ENCODE measurements at places on chromosomes 3 and 15.
A peak's percentile ranks its signal among the peaks of the same experiment; 100 is the strongest.

GRCh38 chr15:34795267-34796081 is at the start of gene ACTC1:
Gene ACTC1 (minus strand): TSS chr15:34795549. CDS start chr15:34794808, 741 bp downstream.
- peak; percentile 9 for DNase-seq

GRCh38 chr3:187504435-187504834 is 136.2 kb downstream of the RTP4 start:
- DNase-seq = no peak

GRCh38 chr3:193403307-193403706 is 24.8 kb upstream of the ATP13A5 start:
- no peak for DNase-seq

DNA sequence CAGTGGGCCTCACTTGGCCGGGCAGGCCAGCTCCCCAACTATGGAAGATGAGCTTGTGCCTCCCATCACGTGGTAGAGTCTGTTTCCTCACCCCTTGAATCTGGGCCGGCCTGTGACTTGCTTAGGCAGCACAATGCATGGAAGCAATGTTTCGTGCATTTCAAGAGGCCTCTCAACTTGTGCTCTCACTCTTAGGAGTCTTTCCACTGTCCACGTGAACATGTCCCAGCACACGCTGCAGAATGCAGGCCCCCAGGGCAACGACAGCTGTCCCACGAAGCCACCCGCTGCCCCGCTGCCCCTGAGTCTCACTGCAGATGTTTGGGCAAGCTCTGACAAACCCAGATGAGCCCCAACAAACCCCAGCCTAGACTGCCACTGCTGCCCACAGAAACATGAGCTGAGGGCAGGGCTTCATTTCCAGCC is 27.2 kb upstream of the SLC41A3 start:
- DNase-seq = no peak

DNA sequence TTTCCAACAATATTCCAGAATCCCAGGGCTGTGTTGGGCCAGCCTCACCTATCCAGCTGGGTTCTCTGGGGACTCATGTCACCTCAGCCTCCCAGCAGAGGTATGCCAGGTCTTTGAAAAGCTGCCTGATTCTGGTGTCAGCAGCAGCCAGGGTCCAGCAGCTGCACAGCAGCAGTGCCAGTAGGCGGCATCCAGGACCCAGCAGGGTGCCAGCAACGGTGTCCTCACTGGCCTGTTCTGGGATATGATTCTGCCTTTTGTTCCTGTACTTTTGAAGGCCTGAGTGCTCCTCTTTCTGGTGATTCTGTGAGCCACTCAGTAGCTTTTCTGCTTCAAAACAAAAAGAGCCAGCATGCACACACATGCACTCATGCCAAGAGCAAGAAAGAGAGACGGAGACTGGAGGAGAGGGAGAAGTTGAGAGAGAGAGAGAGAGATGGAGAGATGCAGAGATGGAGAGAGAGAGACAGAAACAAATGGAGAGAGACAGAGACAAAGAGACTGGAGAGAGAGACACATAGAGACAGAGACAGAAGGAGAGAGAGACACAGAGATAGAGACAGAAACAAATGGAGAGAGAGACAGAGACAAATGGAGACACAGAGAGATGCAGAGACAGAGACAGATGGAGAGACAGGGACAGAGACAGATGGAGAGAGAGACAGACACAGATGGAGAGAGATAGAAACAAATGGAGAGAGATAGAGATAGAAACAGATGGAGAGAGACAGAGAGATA is 205.7 kb downstream of the UACA start:
- DNase-seq = no peak

- DNase-seq = no peak
These were observed 260.7 kb downstream of the PLOD2 start for GRCh38 chr3:145900056-145900829.

- DNase-seq = no peak
These were observed 728.7 kb downstream of the NTRK3 start for GRCh38 chr15:87527875-87528274.

DNA sequence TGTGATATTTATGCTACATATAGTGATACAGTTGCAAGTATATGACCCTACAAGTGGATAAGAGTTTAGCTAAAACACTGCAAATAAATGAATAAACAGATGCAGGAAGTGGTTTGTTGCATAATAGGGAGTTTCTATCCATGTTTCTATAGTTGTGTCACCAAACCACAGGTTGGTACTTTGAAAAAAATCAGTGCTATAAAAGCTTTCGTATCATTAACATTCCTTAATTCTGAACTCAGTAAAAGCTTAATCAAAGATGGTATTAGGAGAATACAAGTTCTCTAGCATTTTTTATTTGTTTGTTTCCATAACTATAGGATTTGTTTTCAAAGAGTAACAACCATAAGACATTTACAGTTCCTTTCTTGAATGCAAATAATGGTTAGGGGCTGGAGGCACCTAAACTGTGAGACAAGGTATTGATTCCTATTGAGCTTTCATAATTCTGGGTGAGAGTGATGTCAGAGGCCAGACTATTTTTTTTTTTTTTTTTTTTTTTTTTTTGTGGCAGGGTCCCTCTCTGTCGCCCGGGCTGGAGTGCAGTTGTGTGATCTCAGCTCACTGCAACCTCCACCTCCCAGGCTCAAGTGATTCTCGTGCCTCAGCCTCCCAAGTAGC is 29.6 kb downstream of the CPOX start:
- DNase-seq = no peak

GRCh38 chr15:73367624-73368300 is 996 bp downstream of the HCN4 start:
- DNase-seq = no peak

DNA sequence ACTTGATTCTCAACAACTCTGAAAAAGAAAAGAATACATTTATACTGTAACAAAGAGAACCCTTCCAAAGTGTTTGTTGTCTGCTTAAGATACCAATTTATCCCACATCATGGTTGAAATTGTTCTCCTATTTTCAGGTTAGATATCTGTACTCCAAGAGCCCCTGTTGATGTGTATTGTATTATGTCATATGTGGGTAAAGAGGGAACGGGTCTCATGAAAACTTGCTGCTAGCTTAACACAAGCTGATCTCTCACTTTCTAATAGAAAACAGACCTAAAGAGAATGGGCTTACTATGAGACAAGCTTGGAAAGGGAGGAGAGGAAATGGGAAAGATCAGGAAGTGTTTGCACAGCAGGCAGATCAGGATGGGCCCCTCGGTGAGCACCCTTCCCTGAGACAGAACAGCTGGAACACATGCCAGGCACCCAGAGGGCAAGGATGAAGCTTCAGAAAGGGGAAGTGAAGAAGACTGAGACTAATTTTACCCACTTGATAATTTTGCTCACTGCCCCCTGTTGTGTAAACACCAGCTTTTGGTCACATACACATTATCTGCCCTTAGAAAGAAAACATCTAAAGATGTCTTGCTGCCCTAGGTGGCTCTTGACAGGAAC is 747.9 kb upstream of the CCDC54 start:
- DNase-seq = no peak

DNA sequence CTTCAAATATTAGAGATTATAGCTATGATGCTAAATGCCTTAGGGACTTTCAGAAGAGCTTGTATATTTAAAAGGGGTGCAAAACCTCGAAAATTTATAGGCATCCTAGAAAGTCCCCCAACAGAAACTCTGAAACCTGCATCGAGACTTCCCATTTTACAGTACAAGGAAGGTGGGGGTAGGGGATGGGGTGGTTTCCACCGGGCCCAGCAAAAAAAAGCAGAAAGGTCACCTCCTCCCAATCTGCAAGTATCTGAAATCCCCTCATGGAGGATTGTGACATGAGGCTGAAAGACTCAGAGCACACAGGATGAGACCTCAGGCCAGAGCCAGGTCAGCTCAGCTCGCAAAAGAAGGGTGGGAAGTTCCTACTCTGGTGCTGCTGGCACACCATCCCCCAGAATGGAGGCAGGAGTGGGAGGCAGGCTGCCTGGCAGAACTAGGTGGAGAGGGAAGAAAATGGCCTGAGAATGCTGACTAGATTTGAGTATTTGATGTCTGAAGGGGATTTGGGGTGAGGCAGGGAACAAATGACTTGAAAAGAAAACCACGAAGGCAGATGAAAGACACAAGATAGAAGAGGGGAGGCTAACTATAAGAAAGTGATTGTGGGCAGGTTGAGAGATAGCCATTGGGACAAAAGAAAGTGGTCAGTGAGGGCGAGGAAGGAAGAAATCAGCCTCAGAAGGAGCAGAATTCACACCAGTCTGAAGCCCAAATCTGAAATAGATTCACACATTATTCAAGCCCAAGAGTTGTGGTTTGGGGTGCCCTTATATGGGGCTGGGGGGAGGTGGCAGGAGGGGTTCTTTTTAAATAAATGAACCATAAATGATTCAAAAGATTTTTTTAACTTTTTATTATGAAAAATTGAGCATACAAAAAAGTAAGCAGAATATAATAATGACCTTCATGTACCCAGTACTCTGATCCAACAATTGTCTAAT is 22.5 kb upstream of the TSC22D2 start:
- DNase-seq = peak; percentile 47

- DNase-seq = no peak
These were observed 107.6 kb downstream of the PIK3CB start for GRCh38 chr3:138726946-138727730.

- no peak for DNase-seq
These were observed 17.6 kb downstream of the ZNF80 start for GRCh38 chr3:114219741-114220140.

DNA sequence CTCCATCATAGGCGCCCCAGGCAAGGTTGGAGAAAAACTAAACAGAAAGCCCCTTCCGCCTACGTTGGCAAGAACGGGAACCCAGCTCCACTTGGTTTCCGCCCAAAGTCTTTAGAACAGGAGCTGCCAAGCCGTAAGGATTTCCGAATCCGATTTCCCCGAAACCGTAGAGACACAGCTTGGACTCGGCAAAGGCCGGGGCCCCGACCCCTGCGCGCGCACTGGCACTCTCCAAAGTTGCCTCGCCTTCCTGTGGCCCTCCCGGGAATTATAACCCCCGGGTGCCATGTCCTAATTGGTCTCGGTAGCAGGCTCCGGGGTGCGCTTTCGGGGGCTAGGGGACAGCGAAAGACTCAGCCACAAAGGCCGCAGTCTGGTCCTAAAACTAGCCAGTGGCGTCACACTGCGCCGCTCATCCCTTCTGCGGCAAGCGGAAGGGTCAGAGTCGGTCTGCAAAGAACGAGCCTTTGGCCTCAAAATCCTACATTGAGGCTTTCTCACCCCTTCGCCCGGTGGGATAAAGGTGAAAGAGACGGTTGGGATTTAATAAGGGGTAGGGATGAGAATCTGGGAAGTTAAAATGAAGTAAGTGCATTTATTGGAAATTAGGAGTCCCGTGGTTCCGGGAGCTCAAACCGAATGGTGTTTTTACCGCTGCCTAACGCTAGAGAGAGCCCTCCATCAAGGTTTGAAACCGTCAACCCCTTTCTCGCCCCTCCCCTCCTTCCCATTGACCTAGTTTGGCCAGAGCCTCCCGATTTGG is 6.8 kb downstream of the BCL6 start:
- peak; percentile 74 for DNase-seq

GRCh38 chr3:108175352-108175751 is 46.9 kb downstream of the IFT57 start:
- DNase-seq = no peak

DNA sequence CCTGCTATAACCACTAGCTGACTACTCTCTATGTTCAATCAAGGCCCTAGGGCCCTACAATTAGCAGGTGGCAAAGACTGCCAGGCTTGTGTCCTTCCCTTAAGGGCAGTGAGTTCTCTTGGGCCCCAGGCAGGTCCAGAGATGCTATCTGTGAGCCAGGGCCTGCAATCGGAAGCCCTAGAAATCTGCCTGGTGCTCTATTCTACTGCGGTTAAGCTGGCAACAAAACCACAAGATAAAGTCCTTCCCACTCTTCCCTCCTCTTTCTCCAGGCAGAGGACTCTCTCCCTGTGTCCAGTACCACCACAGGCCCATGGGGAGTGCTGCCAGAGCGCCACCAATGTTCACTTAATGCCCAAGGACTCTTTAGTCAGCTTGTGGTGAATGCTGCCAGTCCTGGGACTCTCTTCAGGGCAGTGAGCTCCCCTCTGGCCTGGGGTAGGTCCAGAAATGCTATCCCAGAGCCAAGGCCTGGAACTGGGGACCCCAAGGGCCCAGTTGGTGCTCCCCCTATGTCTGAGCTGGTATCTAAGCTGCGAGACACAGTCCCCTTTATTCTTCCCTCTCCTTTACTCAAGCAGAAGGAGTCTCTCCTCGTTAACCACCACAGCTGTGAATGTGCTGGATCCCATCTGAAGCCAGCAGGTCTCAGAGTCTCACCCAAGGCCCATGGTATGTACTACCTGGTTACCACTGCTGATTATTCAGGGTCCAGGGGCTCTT is 34.7 kb downstream of the XXYLT1 start:
- DNase-seq = no peak

- peak; percentile 58 for DNase-seq
These were observed 928 bp downstream of the ANKRD34C start for GRCh38 chr15:79283252-79284048.

DNA sequence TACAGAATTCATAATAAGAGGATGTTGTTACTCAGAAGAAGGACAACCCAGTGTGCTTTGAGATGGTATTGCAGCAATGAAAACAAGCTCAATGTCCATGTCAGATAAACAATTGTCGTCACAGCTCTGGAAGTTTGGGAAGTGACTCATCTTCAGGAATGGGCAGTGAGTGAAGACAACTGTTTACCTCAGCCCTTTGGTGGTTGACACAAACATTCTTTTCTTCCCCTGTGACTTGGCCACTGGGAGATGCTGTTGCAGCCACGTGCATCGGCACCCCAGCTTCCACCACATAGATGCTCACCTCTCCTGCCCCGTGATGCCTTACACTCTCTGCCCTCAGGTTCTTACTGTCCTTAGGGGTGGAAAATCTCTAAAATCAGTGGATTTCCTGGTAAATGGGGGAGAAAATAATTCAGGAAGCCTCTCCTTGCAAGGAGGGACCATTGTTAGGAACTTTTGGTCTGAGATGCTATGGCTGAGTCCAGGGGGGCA is 114.1 kb upstream of the GALNT15 start:
- DNase-seq = no peak

- no peak for DNase-seq
These were observed 760.1 kb upstream of the NECTIN3 start for GRCh38 chr3:110311541-110311940.

- DNase-seq = no peak
These were observed 92.6 kb upstream of the SNTN start for GRCh38 chr3:63559884-63560283.

GRCh38 chr15:88617031-88617722 is 4.0 kb upstream of the AEN start:
- DNase-seq = no peak

GRCh38 chr3:146539315-146539714 is 5.1 kb downstream of the PLSCR1 start:
- DNase-seq = no peak

DNA sequence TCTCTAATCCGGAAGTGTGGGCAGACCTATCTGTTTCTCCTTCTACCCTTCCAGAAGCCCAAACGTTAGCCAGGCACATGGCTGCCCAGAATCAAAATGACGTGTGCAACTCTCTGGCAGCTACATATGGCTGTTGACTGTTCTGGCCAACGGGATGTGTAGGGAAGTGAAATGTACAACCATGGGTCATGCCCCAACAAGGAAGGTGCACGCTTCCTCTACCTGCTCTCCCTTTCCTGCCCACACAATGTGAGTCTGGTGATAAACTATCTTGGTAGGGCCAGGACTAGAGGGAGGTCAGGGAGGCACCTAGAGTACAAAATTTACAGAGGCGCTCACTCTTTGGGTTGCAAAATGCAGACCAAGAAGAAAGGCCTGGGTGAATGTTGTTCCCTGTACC is 495.9 kb upstream of the PROK2 start:
- DNase-seq = no peak

GRCh38 chr3:39962581-39962980 is 153.2 kb downstream of the MYRIP start:
- no peak for DNase-seq

- DNase-seq = no peak
These were observed 120.8 kb upstream of the UMPS start for GRCh38 chr3:124609402-124609801.

GRCh38 chr3:132232231-132232792 is 84.9 kb upstream of the ACP3 start:
- no peak for DNase-seq
